Tongue (tissue), 3 donors: ENCODE measurements at places on chromosomes 7 and 10.

- no peak for DNase-seq
Measured at GRCh38 chr7:49695971-49696370, 77.5 kb upstream of the VWC2 start.

DNA sequence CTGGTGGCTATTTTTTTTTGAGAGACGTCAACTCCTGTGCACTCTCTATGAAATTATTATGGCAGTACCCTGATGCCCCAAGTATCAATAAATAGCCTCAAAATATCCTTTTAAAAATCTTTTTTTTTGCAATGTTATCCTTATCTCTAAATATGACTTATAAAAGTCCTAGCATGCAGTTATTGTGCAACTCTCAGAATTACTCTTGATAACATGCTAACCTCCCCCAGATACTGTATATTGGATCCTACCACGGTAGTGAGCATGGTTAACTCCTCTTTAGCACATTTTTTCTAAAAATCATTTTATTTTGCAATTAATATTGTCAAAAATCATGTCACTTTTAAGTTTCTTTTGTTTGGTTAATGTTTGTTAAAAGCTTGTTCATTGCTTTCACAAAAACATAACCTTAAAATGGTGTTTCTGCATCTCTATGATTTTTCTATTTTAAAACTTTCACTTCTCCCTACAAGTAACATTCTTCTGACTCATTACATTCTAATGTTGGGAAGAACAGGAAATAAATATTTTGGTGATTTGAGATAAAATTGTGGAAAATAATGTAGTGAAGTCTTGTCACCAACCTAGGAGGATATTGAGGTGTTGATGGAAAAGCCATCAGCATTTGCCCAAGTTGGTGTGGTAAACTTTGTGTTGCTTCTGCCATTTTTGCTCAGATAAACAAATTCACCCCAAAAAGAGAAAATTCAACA is 42.1 kb upstream of the ADRA2A start:
- no peak for DNase-seq

- DNase-seq = no peak
Measured at GRCh38 chr7:29319719-29320521, 125.3 kb downstream of the CHN2 start.

DNA sequence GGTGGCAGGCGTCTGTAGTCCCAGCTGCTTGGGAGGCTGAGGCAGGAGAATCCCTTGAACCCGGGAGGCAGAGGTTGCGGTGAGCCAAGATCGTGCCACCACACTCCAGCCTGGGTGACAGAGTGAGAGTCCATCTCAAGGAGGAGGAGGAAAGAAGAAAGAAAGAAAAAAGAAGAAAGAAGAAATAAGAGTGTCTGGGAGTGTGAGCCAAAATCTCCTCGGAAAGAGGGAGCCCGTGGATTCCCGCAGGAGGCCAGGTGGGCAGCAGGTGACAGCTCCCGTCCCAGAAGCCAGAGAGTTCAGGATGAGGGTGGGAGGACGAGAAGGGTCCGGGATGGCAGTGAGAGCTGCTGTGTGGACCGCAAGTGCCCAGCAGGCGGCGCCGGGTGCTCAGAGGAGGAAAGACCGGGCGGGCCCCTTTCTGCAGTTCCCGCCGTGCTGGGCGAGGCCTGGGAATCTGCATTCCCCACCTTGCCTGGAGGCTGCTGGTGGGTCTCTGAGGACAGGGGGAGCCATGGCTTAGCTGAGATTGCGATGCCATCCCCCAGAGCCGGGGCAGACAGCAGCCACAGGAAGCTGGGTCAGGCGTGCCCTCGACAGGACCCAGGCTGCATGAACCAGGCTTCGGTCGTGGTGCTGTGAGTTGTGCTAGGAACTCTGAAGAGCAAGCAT is 17.1 kb upstream of the AMZ1 start:
- DNase-seq = peak; percentile 76

DNA sequence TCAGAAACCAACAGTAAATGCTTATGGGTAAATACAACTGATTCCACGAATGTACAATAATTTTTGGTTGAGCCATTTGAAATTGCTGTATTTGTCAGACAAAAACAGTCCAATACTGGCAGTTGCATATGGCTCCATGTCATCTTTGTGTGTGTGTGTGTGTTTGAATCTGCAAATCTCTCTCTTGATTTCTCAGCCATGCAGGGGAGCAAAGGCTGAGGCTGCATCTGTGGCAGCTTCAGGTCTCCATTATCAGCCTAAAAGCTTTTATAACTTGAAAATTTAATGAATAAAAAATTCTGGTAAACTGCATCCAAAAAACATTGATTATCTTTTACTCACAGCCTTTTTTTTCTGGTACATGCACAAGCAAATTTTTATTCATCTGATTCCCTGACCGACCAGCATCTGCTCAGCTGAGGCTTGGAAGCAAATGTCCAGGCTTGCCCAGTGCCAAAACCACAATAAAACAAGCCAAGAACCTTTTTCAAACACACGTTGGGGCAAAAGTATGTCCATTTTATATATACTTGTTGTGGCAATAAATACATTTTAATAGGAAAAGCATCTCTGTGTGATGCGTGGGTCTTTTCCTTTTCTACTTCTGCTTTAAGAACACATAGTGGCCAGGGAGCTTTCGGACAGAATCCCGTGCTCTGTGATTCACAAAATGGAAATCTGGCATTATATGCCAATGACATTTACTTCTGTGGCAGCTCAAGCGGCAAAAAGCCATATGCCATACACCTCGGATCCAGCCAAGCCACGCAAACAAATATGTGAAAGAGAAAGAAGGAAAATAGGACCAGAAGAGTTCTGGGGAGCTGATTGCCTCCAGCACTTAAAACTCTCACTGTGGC is 275.6 kb upstream of the AOAH start:
- DNase-seq = no peak

GRCh38 chr10:68625316-68625921 is 65.3 kb downstream of the TET1 start:
- no peak for DNase-seq

DNA sequence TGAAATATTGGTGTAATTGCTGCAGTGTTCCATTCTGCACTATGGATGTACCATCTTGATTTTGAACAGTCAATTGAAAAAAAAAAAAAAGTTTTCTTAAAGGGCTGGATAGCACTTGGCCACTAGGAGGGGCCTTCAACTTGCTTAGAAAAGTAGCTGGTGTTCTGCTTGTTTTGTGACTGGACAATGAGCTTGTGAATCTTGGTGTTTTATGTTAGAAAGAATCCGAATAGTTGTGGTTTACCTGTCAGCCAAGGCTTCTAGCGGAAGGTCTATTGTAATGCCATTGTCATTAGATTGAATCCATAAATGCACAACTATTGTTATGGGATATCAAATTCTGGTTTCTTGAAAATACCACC is 77.1 kb downstream of the BMPER start:
- DNase-seq = peak; percentile 14

GRCh38 chr10:110568055-110568735 is 700 bp downstream of the SMC3 start:
- peak; percentile 63 for DNase-seq

DNA sequence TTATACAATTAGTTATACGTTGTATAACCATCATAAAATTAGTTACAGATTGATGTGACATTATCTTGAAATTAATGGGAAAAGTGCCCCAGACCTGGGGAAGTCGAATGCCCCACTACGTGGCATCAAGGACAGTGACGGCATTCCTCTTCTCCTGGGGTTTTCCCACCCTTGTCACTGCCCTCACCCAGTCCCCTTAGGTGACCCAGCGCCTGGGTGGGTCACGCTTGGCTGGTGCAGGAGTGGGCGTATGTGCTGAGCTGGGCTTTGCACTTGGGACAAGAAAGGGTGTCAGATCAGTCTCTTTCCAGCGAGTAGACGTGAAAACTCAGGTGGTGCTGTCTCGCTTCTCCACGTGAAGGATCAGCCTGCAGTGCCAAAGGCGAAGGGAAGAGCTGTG is 7.6 kb downstream of the FOXK1 start:
- DNase-seq = no peak

DNA sequence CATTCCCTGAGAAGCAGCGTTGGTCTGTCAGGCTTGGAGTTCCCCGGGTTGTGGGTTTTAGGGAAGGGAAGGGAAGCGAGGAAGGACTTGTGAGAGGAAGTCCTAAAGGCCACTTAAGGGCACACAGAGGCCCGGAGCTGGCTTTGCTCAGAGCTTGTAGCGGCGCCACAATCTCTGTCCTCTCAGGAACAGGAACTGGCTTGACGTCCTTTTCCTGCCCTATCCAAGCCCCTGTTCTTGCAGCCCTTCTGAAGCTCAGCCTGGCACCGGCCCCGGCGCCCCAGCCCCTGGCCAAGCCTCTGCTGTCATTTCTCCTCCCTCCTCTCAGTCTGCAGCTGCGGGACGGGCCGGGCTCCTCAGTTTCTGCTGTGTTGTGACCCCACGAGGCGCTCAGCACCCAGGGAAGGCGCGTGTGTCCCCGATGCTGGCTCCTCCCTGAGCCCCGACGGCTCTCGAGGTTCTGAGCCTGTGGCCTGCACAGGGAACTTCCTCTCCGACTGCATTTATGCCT is at the start of gene GIMAP8:
Gene GIMAP8 (plus strand): TSS at position 140 of the 511 bp plus-strand sequence. CDS start 16,069 bp downstream, outside the sequence.
- DNase-seq = no peak

- peak; percentile 38 for DNase-seq
Measured at GRCh38 chr10:101691081-101691480, 3.9 kb downstream of the FBXW4 start.

DNA sequence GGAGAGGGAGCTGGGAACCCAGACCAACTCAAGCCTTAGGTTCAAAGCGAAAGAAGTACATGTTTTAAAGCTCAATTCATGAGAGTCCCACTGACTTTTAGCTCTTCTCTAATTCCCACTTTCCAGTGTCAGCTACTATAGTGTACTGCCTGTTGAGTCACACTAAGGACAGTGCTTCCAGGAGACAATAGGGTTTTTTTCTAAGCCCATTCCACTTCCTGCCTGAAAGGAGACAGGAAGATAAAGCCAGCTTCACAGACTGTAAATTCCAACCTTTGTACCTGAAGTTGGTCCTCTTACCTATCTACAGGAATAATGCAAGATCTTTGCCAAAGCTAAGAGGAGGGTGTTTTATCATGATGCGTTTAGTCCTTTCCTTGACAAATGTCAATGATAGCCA is 4.4 kb downstream of the MSRB2 start:
- no peak for DNase-seq

- no peak for DNase-seq
Measured at GRCh38 chr10:73379064-73379748, 20.5 kb upstream of the CFAP70 start.
